Cardiac fibroblast (primary cell): ENCODE measurements at places on chromosomes 13 and 19.

DNA sequence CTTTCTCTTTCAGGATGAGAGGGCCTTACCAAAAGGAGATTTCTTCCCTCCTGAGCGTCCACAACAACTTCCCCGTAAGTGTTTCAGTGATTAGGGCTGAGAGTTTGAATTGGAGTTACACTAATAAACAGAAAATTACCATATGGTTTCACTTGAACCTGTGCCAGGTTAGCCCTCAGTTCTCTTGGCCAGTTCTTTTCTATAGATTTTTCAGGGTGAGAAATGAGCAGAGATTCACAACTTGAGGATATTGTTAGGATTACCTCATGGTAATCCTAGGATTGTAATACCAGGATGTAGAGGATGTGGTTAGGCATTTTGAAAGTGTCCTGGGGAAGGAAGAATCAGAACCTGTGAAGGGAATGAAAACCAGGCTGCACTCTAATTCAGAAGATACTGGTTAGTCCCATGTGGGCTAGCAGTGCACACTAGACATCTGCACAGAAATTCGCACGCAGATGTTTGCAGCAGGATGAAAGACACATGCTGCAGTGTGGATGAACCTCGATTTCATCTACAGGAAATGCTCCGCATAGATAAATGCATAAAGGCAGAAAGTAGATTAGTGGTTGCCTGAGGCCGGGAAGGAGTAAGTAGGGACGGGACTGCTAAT is 24.1 kb downstream of the HNRNPM start:
- no peak for DNase-seq

- no peak for DNase-seq
Observed at GRCh38 chr13:38667526-38668109, 19.3 kb upstream of the FREM2 start.

DNA sequence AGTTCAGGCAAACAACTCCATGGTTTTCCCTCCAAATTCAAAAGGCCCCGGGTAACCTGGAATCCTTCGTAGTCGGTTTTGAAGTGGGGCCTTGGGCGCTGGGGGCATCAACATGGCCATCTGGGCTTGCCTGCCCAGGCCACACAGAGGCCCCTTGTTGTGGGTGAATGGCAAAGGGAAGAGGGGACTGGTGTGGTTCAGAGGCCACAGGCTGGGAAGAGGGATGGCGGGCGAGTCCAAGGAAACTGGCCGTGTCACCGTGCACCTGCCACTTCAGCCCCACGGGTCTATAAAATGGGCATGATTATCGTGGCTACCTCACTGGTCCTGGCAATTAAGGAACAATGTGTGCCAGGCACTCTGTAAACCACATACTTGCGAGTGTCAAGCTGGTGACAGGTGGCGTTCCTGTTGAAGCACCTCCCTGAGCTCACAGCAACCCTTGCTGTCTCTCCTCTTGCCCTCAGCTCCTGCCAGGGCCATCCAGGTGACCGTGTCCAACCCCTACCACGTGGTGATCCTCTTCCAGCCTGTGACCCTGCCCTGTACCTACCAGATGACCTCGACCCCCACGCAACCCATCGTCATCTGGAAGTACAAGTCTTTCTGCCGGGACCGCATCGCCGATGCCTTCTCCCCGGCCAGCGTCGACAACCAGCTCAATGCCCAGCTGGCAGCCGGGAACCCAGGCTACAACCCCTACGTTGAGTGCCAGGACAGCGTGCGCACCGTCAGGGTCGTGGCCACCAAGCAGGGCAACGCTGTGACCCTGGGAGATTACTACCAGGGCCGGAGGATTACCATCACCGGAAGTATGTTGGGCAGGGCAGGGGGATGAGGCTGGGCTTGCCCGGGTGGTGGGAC is 1.3 kb downstream of the LSR start:
- no peak for DNase-seq

GRCh38 chr13:114174529-114174961 is 4.5 kb upstream of the CFAP97D2 start:
- peak; percentile 60 for DNase-seq

DNA sequence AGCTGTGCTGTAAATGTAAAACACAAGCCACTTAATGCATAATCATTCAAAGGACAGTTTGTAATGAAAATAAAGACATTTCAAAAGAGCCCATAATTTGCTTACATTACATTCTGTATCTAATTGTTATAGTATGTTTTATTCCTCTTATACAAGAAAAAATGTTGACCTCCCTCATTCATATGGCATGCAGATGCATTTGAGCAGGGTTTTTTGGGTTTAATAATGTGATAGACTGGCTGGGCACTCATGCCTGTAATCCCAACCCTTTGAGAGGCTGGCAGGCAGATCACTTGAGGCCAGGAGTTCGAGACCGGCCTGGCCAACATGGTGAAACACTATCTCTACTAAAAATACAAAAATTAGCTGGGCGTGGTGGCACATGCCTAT is 11.6 kb upstream of the ARL11 start:
- no peak for DNase-seq

GRCh38 chr13:107138486-107138885 is 570.5 kb upstream of the ARGLU1 start:
- no peak for DNase-seq

DNA sequence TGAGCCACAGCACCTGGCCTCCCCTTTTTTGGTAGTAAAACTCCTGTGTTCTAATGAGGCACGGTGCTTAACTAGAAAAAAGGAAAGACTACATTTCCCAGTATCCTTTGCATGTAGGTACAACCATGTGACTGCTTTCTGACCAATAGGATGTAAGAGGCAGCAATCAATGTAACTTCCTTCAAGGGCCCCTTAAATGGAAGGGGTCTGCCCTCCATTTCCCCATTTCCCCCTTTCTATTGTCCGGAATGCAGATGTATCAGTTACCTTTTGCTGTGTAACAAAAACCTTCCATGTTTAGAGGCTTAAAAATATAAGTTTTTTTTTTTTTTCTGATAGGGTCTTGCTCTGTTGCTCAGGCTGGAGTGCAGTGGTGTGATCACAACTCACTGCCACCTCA is 2.2 kb downstream of the GPR32 start:
- peak; percentile 48 for DNase-seq

GRCh38 chr19:14577885-14578427 is 4.9 kb upstream of the CLEC17A start:
- DNase-seq = no peak
